ENCODE measurements at places on chromosomes 4 and X.

- DNase-seq = peak; percentile 8
Observed at GRCh38 chrX:130330706-130331105, 9.0 kb upstream of the SLC25A14 start.

DNA sequence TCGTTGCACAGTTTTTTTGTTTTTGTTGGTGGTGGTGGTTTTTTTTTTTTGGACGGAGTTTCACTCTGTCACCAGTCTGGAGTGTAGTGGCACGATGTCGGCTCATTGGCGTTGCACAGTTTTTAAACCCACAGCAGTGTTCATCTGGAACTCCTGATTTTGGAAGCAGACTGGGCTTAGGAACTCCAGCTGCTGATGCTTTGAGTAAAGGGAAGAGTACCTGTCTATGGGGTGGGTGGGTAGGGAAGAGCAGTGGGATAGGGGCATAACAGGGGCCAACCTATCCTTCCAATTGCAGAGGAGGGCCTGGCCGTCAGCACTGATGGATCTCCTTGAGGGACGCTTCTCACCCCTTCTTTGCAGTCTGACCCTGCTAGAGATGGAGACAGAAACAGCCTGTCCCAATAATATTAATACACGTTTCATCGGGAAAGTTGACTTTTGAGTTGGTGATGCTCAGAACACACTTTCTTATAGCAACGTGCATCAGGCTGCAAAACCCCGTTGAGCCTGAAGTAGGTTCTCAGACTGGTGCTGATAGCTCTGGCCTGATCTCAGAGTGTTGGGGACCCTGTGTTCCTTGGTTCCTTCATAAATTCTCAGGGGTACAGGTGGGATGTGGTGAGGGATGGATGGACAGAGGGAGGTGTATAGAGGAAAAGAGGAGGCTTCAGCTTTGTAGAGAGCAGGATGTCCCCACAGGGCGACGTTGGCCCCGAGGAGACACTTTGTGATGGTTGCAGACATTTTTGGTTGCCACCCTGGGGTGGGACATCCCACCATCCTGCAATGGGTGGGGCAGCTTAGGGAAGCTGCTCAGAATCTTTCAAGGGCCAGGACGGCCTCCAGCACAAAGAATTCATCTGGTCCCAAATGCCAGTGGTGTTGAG lies 2.3 kb downstream of the CD99 start:
- no peak for DNase-seq

GRCh38 chr4:3674479-3674851 lies 91.7 kb upstream of the ADRA2C start:
- no peak for DNase-seq

DNA sequence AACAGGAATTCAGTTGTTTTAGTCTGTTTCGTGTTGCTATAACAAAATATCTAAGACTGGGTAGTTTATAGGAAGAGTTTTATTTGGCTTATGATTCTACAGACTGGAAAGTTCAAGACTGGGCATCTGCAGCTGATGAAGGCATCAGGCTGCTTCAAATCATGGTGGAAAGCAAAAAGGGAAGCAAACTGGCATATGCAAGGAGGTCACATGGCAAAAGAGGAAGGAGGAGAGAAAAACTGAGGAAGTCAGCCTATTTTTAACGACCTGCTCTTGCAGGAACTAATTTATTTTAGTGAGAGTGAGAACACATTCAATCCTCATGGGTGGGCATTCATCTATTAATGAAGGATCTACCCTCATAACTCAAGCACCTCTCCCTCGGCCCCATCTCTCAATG lies 363.1 kb upstream of the HS3ST1 start:
- DNase-seq = no peak

DNA sequence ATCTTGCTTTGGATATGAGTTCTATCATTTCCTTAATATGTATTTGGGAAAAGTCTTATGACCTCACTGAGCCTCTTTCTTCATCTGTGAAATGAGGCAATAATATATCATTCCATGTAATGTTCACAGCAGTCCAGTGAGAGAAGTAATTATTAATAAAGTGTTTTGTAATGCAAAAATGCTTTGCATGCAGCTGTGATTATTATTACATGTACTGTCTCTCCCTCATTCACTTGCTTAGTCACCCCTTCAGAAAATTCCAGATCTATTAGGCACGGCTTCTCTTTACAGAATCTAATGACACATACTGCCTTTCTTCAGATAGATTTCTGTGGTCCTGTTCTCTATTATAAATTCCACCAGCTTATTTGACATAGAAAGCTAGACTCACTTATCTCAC lies 53.5 kb upstream of the FGF13 start:
- DNase-seq = no peak

- no peak for DNase-seq
Observed at GRCh38 chrX:26387906-26388305, 171.9 kb downstream of the MAGEB5 start.

DNA sequence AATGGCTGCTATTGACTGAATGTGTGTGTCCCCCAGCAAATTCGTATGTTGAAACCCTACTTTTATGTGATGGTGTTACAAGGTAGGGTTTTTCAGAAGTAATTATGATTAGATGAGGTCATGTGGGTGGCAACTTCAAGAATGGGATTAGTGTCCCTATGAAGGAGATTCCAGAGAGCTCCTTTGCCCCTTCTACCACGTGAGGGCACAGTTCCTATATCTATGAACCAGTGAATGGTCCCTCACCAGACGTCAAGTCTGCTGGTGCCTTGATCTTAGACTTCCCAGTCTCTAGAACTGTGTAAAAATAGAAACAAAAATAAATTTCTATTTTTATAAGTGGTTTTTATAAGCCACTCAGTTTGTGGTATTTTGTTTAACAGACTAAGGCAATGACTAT lies 1137.6 kb upstream of the IGFBP7 start:
- no peak for DNase-seq

DNA sequence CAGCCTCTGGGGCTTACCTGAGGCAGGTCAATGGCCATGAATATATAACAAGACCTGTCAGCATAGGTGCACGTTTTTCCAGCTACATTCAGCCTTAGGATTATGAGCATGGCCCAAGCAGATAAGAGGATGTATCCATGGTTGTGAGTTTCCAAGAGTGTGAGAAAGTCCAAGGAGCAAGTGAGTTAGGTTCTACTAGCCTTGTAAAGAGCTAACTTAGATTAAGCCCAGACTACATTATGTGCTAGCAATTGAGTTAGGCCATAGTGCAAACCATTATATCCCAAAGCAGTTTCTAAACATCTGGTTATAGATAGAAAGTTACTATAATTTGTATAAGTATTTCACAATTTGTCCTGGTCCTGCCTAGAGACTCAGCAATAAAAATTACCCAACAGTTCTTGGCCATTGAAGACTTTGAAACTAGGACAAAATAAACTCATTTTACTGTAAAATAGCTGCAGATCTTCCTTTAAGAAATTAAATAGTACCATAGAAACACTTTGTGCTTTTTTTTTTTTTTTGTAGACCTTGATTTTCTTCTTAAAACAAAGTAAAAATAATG lies 312.0 kb downstream of the CAMK2D start:
- no peak for DNase-seq

GRCh38 chrX:107716118-107716684 lies 59.4 kb downstream of the TSC22D3 start:
- no peak for DNase-seq

DNA sequence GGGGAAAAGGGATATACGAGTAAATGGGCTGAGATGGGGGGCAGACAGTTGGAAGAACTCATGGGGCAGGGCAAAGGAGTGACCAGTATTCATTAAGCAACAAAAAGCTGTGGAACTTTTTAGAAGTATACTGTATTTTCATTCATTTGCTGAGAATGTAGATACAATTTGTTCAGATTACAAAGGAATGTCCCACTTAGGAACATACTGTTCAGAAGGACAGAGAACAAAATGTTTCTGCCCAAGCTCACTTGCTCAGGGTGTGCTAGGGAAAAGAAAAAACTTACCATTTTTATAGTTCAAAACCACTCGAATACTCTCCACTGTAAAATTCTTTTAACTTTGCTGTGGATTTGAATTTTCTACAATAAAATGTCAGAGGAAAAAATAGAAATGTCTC lies 135.2 kb upstream of the AFF2 start:
- no peak for DNase-seq

GRCh38 chr4:146342600-146343192 lies 128.4 kb downstream of the REELD1 start:
- no peak for DNase-seq

DNA sequence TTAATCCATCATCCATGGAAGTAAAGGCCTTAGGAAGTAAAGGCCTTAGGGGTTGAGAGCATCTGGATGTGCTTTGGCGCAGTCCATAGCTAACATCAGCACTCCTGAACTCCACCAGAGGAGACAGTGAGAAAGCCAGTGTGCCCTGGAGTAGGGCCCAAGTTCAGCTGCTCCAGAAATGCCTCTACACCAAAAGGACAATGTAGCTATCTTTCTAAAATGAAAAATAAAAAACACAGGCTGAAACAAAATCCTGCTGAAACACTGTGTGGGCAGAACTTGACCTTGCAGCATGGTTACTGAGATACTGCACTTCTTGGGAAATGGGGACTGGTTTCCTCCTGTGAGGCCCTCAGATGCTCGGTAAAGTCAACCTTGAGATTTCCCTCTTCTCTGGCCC lies 29.3 kb downstream of the SH3RF1 start:
- DNase-seq = no peak

- DNase-seq = no peak
Observed at GRCh38 chr4:100953616-100954015, 393.7 kb downstream of the PPP3CA start.

DNA sequence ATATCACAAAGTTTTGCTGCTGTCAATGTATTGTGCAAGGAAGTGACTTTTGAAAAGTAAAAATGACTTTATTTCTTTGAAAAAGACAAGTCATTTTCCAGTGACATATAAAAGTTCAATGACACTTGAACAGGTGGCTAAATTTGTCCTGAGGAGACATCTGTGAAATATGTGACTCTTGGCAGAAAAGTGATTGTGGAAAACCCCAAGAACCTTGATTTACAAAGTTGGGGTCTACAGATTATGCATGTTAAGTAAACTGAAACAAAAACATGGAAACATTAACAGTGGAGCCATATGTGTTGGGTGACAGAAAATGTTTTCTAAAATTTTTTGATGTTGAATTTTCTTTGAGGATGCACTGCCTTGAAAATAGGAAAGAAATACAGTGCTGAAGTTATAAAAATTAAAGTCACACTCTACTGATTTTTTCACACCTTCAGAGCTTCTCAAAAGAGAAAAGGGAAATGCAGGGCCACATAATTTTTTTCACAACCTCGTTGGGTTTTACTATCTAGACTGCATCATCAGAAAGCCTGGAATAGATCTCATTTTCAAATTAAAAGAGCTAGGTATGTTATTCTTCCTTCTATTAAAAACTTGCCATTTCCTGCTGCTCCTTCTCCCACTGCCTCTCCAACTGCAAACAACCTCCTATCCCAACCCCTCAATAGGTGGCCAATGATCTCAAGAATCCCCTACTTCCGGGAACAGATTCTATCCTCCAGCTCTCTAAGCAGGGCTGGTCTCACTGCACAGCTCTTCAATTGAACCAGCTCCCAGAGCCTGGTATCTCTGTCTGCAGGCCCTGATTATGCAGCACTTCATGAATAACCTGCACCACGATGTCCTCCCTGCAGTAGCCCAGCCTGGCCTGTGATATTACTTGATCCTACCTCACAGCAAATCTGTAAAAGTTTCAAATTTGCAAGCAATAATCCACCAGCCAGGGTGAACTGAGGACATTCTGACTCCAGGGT lies 570.8 kb upstream of the CPEB2 start:
- DNase-seq = no peak

DNA sequence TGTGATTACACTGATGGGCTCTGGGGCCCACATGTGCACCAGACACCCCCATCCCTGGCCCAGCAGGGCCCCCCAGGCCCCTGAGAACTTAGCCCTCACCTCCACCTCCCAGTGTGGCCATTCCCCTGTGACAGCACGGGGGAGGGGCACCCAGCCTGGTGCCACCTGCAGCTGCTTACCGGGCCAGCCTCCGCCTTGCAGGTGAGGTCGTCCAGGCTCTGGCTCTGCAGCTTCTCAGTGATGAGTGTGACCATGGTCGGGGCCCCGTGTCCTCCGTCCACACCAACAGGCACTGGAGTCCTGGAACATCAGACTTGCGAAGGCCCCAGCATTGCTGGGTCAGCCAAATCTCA lies 15.6 kb downstream of the FAM53A start:
- DNase-seq = no peak

- DNase-seq = no peak
Observed at GRCh38 chr4:126718136-126718535, 914.6 kb upstream of the INTU start.

- no peak for DNase-seq
Observed at GRCh38 chrX:110003167-110004156, 548 bp downstream of the TMEM164 start.

DNA sequence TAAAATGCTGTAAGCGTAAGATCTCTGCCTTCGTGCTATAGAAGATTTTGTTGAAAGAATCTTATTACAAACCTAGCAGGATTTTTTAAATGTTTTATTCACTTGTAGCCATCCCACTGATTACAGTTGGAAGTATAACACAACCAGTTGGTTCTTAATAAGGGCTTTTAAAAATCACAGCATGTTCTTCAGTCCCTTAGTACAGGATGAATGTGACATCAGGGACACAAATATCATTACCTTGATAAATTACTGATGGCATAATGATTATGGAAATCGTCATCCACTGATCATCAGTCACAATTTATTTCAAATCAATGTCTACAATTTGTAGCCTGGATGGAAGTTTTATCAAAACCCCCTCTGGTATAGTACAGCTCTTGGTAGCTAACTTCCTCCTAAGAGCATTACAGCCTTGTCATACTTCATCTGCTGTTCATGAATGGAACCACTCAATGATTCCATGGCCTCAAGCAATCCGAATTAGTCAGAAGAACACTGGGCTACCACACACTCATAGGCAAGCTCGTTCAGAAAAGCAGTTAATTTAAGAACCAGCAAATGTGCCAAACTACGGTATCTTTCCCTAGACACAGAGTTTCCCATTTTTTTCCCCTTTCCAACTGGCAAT lies 389.2 kb upstream of the TENM3 start:
- DNase-seq = no peak

GRCh38 chrX:14872355-14872754 lies 514 bp downstream of the FANCB start:
- no peak for DNase-seq

- no peak for DNase-seq
Observed at GRCh38 chr4:101244349-101244748, 103.0 kb downstream of the PPP3CA start.

- DNase-seq = no peak
Observed at GRCh38 chrX:124737771-124738170, 391.4 kb downstream of the SH2D1A start.

DNA sequence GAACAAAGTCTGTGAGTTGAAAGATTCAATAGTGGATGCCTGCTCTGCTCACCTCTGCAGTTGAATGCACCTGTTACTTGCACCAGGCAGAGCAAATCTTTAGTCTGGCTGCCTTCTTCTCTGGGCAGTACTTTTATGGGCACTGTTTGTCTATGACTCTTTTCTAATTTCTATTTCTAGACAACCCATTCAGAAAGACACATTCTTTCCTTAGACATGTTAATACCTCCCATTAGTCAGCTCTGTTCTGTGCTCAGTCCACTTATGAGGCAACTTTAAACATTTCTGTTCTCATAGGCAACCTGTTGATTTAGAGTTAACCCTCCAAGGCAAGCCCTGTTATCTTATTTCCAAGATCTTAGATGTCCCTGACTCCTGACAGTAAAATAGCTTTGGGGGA lies 108.9 kb downstream of the SYNPO2 start:
- DNase-seq = no peak

GRCh38 chrX:129158505-129158904 lies 364.8 kb downstream of the SMARCA1 start:
- no peak for DNase-seq
